Naive thymus-derived CD8-positive, alpha-beta T cell (primary cell): ENCODE measurements at places on chromosomes 4 and X. TPM values are rescaled to one million over a fixed set of nuclear protein-coding genes. Genes with fewer than 3 reads are reported as not detected.

The C4orf50 gene
- total RNA-seq, result not detected

The CENPVL1 gene
- total RNA-seq, result not detected

The ADRA2C gene
- not detected for total RNA-seq

The ERVMER34-1 gene
- not detected for total RNA-seq

The PSAPL1 gene
- total RNA-seq, result not detected
